ENCODE measurements at places on chromosomes 12 and 14.
A peak's percentile ranks its signal among the peaks of the same experiment; 100 is the strongest.

- DNase-seq, result no peak
Observed at GRCh38 chr12:94633401-94633800, 17.0 kb downstream of the TMCC3 start.

DNA sequence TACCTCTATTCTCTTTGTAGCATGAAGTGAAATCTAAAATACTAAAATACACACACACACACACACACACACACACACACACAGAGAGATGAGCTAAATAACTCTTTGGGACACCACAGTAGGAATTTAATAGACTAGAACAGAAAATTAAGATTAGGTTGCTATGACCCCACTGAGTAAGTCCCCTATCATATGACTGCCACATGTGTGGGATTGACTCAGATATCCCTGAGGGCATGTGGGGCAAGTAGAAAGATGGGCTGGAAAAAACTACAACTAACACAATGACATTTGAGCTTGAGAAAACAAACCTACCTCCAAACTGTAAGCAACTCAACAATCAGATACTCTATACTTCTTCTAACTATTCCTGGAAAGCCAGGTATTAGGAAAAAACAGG lies 27.0 kb downstream of the SLC25A21 start:
- DNase-seq, result no peak

- no peak for DNase-seq
Observed at GRCh38 chr12:106327309-106327869, 24.9 kb downstream of the TCP11L2 start.

- DNase-seq, result no peak
Observed at GRCh38 chr12:24499151-24500146, 449.5 kb downstream of the BCAT1 start.

GRCh38 chr12:6902448-6902847 lies 2.2 kb upstream of the LRRC23 start:
- peak; percentile 42 for DNase-seq

GRCh38 chr12:127393896-127394295 lies 873.1 kb upstream of the TMEM132C start:
- DNase-seq, result no peak

- no peak for DNase-seq
Observed at GRCh38 chr12:18139989-18140596, 50.1 kb upstream of the RERGL start.

DNA sequence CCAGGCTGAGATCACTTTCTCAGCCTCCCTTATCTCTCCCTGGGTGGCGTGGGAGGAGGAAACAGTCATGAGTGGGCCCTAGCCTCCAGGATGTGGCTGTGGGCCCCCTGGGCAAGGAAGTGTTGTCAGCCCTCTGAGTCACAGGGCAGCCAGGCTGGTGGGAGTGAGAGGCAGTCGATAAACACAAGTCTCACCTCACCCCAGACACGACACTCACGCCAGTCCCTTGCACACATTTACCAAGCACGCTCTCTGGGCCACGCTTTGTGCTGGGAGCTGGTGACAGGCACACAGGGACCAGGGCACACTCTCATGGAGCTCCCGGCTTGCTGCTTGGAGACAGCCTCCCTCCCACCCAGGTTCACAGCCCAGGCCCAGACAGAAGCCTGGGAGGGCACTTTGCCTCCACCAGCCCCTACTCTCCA lies 1.9 kb upstream of the KRT79 start:
- DNase-seq, result no peak

GRCh38 chr12:51401020-51401419 lies 9.8 kb upstream of the GALNT6 start:
- DNase-seq, result no peak

- DNase-seq, result no peak
Observed at GRCh38 chr14:36256126-36256801, 64.2 kb downstream of the MBIP start.

- DNase-seq, result no peak
Observed at GRCh38 chr14:53411125-53411524, 258.0 kb upstream of the DDHD1 start.

- DNase-seq, result no peak
Observed at GRCh38 chr12:18992336-18992735, 137.2 kb upstream of the PLEKHA5 start.

DNA sequence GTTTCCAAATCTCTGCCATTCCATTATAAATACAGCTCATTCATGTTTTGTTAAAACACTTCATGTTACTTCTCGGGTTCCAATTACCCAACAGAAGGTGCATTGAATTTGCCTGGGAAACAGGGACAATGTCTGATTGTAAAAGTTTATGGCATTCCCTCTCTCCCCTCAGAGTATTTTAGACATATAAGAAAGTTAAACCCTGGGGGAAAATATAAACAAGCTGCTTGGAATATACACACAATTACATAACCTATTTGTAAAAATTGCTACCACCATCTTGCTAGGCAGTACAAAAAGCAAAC lies 60.0 kb downstream of the BTG1 start:
- DNase-seq, result no peak

DNA sequence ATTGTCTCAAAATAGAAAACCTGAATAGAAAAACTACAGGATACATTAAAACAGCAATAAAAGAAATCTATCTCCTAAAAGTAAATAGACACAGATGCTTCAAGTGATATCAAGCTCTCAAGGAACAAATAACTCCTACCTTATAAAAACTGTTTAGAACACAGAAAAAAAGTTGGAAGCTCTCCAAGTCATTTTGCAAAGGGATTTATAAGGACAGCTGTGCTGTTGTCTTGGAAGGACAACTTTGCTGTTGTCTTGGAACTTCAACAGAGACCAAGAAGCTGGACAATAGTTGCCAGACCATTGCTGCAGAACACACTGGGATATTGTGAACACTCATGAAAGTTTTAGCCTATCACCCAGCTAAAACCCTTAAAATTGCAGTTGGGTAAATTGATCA lies 780.7 kb downstream of the FLRT2 start:
- DNase-seq, result no peak

DNA sequence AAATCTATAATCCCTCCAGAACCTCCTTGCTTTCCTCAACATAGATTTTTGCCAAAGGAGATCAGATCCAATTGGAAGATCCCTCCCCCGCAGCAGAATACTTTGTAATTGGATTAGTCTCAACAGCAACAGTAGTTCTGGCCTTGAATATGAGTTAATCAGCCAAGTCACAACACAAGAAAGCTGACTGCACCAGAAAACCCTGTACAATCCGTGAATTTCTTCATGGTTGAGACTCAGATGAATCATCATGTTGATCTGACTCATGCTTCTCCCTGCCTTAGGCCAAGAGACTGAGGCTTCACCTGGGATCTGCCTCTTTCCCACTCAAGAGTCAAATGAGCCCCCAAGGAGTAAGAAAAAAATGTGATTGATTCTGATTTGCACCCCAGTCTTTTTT lies 3.0 kb upstream of the METTL17 start:
- DNase-seq, result no peak

- DNase-seq, result no peak
Observed at GRCh38 chr12:52183971-52184370, 7.8 kb downstream of the KRT80 start.

DNA sequence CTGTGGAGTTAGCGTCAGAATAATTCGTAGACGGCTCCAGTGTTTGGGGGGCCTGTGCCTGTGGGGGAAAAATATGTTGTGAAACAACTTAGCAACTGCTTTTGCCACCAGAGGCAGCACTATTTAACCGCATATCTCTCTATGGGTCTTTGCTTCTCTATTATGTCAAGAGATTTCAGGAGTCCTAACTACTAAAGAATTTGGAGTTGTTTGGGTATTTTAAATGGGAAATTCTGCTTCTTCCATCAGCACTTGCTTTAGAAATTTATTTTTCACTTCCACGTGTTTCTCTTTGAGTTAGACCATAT lies 594 bp upstream of the CLEC14A start:
- no peak for DNase-seq

DNA sequence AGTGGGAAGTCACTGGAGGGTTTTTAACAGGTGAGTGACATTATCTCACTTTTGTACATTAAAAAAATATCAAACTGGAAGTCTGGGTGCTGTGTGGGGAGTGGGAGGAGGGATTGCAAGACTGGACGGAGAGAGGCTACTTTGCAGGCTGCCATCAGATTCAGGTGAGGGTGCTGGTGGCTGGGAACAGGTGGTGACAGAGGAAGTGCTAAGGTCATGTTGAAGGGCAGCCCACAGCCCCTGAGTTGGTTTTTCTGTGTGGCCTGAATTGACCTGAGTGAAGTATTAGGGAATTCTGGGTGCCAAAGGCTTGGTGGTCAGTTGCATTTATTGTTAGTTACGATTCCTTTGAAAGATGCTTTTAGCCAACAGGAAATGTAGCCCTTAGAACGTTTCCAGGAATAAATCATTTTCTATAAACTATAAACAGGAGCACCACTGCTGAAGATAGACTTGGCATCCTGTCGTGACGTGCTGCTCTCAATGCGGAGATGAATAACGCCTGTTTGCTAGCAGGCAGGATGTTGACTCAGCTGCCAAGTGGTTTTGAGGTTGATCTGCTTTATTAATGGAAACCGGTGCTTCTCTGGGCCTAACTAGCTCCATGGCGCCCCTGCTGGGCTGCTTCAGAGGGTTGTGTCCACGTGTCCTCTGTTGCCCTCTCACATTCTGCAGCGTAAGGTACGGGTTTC lies 707.5 kb upstream of the TMEM132C start:
- peak; percentile 17 for DNase-seq

- no peak for DNase-seq
Observed at GRCh38 chr14:57060276-57060955, 208.3 kb downstream of the EXOC5 start.

GRCh38 chr12:117967512-117967911 lies 1.3 kb downstream of the KSR2 start:
- DNase-seq, result no peak

GRCh38 chr14:61196792-61197191 lies 84.3 kb downstream of the TMEM30B start:
- no peak for DNase-seq

DNA sequence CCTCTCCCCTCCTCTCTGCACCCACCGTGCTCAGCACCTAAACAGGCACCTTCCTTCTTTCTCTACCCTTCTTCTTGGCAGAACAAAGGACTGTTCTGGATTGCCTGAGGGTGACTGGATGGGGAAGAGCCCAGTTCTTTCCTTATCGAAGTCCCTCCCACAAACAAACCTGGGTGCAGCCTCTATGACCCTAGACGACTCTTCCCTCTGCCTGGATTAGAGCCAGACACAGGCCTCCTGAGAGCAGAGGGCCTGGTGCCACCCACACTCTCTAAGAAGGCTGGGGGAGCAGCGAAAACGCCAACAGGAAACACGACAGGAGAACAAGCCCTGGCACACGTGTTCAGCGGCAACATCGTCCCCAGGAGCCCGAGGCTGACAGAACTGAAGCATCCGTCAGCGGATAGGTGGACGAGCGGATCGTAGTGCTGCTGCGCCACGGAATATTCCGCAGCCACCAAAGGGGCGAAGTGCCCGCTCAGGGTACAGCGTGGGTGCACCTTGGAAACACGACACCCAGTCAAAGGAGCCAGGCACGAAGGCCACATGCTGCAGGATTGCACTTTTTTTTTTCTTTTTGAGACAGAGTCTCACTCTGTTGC lies 38.0 kb downstream of the RIMBP2 start:
- peak; percentile 62 for DNase-seq

DNA sequence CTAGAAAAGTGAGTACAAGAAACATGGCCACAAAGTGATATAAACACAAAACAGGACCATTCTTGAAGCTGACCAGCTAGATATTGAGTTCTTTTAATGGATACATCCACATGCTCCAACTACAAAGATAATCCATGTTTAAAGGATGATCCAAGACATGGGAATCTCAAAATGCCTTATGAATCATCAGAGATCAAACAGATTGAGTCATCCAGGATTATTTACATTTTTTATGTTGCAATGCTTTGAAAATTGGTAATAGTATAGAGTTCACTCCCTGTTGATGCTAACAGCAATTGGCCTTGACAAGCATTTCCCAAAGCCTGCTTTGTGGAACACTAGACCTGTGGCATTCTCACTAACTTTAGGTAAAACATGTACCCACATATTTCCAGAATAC lies 293.0 kb upstream of the TBX3 start:
- no peak for DNase-seq

GRCh38 chr12:77645966-77646598 lies 184.6 kb upstream of the NAV3 start:
- no peak for DNase-seq

DNA sequence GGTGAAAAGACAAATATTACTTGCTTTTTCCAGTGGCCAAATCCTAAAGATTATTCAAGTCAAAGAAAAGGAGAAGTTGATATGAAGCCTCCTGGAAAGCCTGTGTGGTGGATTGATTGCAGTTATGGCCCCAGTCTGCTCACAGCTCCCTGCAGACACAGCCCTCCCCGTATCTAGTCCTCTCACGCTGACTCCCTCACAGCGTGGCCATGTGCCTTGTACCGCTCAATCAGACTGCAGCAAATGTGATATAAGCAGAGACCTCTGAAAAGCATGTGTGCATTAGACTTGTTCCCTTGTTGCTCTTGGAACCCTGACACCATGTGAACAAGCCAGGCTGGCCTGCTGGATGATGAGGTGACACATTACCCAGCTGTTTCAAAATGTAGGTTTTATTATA lies 398.0 kb upstream of the GARIN6 start:
- no peak for DNase-seq

GRCh38 chr12:130831876-130832405 lies 7.1 kb downstream of the STX2 start:
- DNase-seq, result no peak

DNA sequence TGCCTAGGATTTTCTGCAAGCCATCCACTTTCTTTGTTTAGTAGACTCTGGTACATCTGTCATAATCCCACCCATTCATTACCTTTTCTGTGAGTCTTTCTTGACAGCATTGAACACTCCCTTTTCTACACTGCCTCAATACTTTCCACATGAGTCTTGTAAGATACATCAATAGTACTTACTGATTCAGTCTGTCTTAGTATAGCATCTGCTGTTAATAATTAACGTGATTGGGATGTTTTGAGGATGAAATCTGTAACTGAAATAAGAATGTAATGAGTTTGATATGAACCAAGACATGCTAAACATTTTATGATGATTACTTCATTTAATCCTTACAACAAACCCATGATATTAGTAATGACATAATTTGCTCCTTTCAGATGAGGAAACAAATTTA lies 196.2 kb upstream of the FOXG1 start:
- no peak for DNase-seq

DNA sequence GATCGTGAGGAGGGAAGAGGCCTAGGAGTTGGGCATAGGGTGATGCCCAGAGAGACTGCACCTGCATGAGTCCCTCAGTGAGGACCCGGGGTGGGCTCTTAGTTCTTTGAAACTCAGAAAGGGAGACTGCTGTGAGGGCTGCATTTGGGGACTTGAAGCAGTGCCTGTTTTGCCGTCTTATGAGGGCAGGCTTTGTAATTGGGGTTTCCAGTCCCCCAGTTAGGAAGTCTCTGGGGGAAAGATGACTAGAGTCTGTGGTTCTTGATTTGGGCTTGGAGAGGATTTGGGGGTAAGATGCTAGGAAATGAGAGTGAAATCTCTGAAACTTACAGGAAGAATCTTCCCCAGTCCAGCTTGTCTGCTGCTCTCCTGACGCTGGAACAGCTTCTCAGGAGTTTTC lies 99.6 kb downstream of the ARF6 start:
- DNase-seq, result no peak

All from WERI-Rb-1 (cell line).